ENCODE measurements at places on chromosomes 7 and 10. TPM values are rescaled to one million over a fixed set of nuclear protein-coding genes. Genes with fewer than 3 reads are reported as not detected.

PSD gene
- total RNA-seq: 6.2 TPM

INPP5A gene
- total RNA-seq: 115 TPM

SPDYE2B gene
- total RNA-seq: not detected

SSC4D gene
- total RNA-seq: 0.41 TPM

OPN4 gene
- not detected for total RNA-seq

Measured in tongue (tissue), 3 donors.